Inflammatory macrophage (primary cell): ENCODE measurements at places on chromosomes 1 and 21.

- no peak for DNase-seq
Observed at GRCh38 chr1:155691992-155692528, 3.2 kb downstream of the DAP3 start.

DNA sequence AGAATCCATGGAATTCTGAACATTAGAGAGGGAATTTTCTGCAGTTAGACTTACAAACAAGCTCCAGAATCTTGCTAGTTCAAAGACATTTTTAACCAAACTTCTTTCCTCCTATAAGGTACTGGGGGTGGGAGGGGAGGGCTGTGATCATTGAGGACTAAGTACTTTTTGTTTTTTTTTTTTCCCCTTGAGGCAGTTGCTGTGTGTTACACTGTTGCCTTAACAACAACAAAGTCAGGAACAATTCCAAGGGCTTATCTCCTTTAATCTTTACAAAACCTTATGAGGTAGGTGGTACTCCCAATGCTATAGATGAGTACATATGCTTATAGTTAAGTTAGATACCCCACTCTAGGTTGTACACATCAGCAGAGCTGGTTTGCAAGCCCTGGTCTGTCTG is 62.9 kb downstream of the PPP1R12B start:
- DNase-seq: no peak

GRCh38 chr1:21956720-21957552 is 19.8 kb upstream of the HSPG2 start:
- DNase-seq: no peak

- DNase-seq: no peak
Observed at GRCh38 chr1:115839029-115839678, 1.8 kb downstream of the NHLH2 start.

DNA sequence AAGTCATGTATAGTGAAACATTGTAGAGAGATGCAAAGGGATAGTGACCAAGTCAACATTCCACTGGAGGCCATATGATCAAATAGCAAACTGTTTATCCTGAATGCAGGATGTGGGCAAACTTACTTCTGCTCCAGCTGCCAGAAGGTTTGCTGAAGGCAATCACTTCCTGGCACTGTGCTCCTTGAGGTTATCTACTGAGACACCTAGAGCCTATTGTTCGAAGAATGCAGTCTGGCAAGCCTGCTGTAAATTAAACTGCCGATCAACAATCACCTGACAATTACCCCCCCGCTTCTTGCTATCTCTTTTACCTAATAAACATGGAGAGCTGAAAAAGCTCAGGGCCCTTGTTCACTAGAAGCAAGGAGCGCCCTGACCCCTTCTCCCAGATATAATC is 139.4 kb upstream of the B3GALT2 start:
- DNase-seq: no peak

- no peak for DNase-seq
Observed at GRCh38 chr1:236994450-236994849, 9.8 kb downstream of the MT1HL1 start.

GRCh38 chr1:24503870-24504523 is 1.4 kb downstream of the RCAN3 start:
- no peak for DNase-seq
